Small intestine (tissue), 16 donors: ENCODE measurements at places on chromosomes 4 and X. TPM values are rescaled to one million over a fixed set of nuclear protein-coding genes. Genes with fewer than 3 reads are reported as not detected.

Gene TLL1
- polyA plus RNA-seq, result 3.2 TPM

GRCh38 chrX:39896951-39897740 is 200.6 kb downstream of the BCOR start:
- no peak for DNase-seq

DNA sequence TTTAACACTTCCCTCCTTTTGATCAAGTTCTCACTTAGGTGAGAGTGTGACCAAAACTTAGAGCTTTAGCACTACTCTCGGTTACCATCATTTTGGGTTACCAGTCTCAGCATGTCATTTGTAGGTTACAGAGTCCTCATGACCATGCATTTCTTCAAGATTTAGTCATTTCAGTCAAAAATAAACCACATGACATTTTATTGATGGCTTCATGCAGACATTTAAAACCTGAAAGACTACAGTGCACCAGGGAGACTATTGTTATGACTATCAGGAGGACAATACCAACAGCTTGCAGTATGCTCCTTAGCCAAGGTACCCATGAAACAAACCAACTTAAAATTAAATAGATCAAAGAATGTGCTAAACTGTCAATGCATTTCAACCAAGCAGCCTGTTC is 498.1 kb upstream of the FSTL5 start:
- no peak for DNase-seq

- peak; percentile 41 for DNase-seq
Observed at GRCh38 chrX:50769389-50770063, 44.5 kb downstream of the SHROOM4 start.

DNA sequence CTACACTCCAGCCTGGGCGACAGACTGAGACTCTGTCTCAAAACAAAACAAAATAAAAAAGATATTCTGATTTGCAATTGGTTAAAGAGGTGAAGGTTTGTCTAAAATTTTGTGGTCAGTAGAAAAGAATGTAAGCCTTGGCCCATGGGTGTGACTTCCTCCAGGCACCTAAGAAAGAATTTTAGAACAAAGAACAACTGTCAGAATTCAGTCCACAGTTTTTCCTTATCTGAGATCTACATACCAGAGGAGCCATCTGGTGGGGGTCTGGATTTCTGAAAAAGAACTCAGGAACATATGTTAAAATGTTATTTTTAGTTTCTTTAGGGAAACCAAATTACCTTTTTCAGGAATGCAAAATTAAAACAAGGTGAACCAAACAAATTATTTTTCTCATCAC is 434.1 kb downstream of the ANKRD50 start:
- no peak for DNase-seq

DNA sequence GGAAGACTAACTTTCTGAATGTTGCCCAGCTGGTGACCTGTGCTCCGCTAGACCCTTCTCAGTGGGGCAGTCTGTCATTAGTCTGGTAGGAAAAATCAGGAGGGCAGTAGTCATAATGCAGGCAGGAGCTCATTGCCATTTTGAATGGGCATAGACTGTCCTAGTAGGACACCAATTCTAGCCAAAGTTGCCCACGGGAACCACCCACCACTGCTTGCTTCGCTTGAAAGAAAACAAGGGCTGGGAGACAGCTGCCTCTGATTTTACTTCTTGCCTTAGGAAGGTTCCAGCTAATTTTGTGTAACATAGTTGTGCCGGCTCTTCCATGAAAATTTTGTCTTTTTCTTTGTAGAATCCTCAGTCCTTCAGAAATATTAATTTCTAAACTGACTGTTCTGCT is 23.3 kb downstream of the HOPX start:
- no peak for DNase-seq

DNA sequence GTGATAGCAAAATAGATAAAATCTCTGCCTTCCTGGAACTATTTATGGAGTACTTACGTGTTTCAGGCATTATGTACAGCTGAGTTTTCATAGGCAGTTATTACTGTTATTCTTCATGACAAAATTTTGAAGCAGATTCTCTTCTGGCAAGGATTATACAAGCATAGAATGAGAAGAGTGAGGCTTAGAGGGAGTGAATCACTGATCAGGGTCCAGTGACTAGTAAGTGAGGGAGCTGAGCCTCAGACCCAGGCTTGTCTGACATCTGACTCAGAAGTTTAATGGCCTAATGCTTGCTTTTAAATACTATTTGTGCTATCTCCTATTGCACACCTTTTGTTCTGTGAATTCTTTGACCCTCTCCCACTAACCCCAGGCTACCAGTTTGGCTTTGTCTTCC is 110.6 kb downstream of the DTHD1 start:
- DNase-seq, result no peak

DNA sequence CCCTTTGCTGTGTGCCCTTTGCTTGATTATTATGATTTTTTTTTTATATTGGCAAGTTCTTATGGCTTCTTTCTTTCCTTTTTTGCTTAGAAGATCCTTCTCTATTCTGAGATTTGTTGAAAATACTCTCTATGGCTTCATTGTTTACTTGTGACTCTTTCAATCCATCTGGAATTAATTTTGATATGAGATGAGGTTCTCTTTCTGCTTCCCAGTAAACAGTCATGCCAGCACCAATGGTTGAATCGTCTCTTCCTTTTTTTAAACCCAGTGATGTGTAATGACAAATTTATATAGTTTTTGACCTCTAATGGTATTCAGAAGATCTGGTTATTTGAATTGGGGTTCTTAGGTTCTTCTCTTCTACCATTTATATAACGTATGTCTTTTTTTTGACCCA is 121.8 kb downstream of the ARHGAP10 start:
- DNase-seq, result no peak

- no peak for DNase-seq
Observed at GRCh38 chr4:108315694-108316093, 147.0 kb upstream of the LEF1 start.

DNA sequence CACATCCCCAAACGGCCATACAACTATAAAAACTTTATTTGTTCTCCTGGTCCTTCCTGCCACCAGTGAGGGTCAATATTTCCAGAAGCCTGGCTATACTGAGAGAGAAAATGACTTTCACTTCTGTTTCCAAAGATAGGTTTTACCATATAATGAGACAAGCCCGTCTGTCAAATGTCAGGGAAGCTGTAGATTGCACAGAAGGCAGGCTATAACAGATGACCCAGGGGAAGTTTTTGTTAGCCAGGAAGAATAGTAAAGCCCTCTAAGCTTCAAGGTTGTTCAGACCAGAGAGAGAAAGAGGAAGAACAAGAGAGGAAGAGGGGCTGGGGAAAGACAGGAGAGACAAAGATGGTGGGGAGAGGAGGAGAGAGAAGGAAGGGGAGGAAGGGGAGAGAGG is 217.5 kb downstream of the GBA3 start:
- DNase-seq, result no peak
